Central memory CD8-positive, alpha-beta T cell (primary cell): ENCODE measurements at places on chromosomes 4 and X.

- no peak for DNase-seq
Measured at GRCh38 chr4:89803915-89804314, 33.0 kb downstream of the SNCA start.

DNA sequence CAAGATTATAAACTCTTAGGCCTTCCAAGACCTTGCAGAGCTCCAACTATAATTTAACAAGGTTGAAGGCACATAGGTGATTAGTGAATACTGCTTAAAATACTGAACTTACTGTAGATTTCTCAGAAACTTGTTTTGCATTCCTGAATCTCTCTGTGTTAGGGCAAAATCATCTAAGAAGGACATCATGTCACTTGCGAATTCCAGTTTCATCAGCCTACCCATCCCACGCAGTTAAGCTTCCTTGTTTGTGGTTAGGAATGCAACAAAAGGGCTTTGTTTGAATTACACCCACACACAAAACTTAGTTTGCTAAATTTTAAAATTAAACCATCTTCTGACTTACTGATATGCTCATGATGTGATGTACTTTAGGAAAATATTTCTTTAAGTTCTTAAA, 174.0 kb downstream of the SOWAHB start:
- DNase-seq: no peak

GRCh38 chr4:77158487-77158861, 1.5 kb downstream of the CCNG2 start:
- no peak for DNase-seq

- DNase-seq: no peak
Measured at GRCh38 chr4:161186750-161187149, 977.0 kb downstream of the FSTL5 start.

DNA sequence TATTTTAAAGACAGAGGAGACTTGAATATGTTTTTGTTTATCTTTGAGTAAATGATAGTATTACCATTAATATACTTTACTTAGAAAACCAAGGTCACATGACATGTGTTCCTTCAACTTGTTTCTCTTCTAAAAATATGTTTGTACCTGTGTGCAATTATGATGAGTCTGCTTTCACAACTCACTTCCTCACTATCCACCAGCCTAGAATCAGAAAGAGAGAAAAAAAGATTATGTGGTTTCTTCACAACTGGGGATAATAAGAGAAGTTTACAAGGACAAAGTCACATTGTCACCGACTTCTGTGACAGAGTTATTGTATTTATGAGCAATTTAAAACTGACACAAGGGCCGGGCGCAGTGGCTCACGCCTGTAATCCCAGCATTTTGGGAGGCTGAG, 1112.1 kb downstream of the RPA4 start:
- DNase-seq: no peak

- no peak for DNase-seq
Measured at GRCh38 chrX:53073115-53073586, 9.0 kb upstream of the TSPYL2 start.
